ENCODE measurements at places on chromosomes 11 and 22. TPM values are rescaled to one million over a fixed set of nuclear protein-coding genes. Genes with fewer than 3 reads are reported as not detected.
A peak's percentile ranks its signal among the peaks of the same experiment; 100 is the strongest.

DNA sequence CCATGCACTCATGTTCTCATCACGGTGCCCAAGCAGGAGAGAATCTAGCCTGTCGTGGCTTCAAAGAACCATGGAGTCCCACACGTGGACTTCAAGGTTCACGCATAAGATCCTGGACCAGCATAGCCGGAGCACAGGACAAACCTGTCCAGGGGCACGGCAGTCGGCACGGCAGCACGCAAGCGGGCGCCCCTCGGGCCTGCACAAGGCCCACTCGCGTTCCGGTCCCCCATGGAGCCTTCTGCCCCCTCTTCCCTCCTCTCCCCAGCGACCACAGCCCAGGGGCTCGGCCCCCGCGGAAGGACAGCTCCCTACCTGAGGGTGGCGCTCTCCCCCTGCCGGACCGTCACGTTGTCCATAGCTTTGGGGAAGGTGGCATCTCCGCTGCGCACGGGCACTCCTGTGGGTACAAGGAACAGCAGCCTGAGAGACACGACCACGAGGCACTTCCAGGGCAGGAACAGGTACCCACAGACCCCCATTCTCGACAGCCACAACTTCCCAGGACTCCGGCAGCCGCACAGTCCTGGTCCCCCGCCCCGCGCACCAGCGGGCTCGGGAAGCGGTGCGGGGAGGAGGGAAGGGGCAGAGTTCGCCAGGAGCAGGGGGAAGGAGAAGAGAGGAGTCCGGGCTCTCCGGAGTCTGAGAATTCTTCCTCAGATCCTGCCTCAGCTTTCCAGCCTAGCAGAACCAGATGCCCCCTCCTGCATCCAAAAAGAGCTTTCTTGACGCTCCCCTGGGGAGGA is 589.5 kb downstream of the OPCML start:
- H3K4me1 ChIP-seq, result no peaks in the 10 kb centered on the region
- no peak overlapping the region for H3K4me3 ChIP-seq
- no peak overlapping the region for H3K27ac ChIP-seq
- H3K36me3 ChIP-seq, result no peaks in the 10 kb centered on the region

GRCh38 chr11:123392431-123392830 is 37.6 kb upstream of the GRAMD1B start:
- H3K4me1 ChIP-seq, result no peaks in the 10 kb centered on the region
- H3K27ac ChIP-seq, result no peak overlapping the region
- no peaks in the 10 kb centered on the region for H3K27me3 ChIP-seq
- no peaks in the 10 kb centered on the region for H3K36me3 ChIP-seq
- H3K4me3 ChIP-seq, result no peak overlapping the region

Gene TRABD
- total RNA-seq, result 29.1 TPM

DNA sequence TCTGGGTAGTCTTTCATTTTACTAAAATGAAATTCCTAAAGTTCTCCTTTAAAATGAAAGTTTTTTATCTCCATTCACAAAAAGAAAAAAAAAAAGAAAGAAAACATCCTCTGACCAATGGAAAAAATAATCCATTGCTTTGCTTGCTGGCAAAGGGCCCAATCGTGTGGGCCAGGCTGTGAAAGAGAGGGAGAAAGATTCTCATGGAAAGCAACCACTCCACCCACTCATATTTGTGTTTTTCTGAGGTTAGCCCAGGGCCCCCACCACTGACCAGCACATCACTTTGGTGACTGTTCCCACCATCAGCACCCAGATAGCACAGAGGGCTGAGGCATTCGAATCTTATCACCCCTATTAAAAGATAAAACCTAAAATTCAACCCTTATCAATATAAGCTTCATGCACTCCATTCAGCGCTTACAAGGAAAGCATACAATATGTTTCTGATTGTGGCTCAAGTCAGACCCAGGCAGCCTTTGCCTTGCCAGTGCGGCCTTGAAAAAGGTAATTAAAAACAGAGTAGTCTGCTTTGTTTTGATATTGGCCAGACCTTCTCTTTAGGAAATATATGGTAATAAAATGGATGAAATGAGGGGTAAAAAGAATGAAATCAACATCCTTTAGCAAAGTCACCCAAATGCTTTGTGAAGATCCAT is 192.8 kb downstream of the ETS1 start:
- H3K27me3 ChIP-seq, result no peaks in the 10 kb centered on the region
- H3K27ac ChIP-seq, result no peak overlapping the region
- no peaks in the 10 kb centered on the region for H3K36me3 ChIP-seq
- H3K4me3 ChIP-seq, result no peak overlapping the region
- no peak for DNase-seq

- H3K4me1 ChIP-seq, result peaks cover 20% of the 10 kb centered on the region
- H3K27me3 ChIP-seq, result no peaks in the 10 kb centered on the region
- H3K27ac ChIP-seq, result no peak overlapping the region
- no peaks in the 10 kb centered on the region for H3K36me3 ChIP-seq
- no peak overlapping the region for H3K4me3 ChIP-seq
- no peak for DNase-seq
These were observed 81.2 kb downstream of the OR5AK2 start for GRCh38 chr11:57069942-57070341.

Gene RTN4RL2
- not detected for total RNA-seq

- no peaks in the 10 kb centered on the region for H3K27me3 ChIP-seq
- peak; percentile 93 for DNase-seq
- H3K4me1 ChIP-seq, result peaks cover 81% of the 10 kb centered on the region
- peaks cover 21% of the 10 kb centered on the region for H3K36me3 ChIP-seq
- peak overlapping the region; percentile 90 for H3K27ac ChIP-seq
These were observed 49.1 kb downstream of the MICAL2 start for GRCh38 chr11:12159351-12160099.

Gene ROBO4
- 0.97 TPM for total RNA-seq

DNA sequence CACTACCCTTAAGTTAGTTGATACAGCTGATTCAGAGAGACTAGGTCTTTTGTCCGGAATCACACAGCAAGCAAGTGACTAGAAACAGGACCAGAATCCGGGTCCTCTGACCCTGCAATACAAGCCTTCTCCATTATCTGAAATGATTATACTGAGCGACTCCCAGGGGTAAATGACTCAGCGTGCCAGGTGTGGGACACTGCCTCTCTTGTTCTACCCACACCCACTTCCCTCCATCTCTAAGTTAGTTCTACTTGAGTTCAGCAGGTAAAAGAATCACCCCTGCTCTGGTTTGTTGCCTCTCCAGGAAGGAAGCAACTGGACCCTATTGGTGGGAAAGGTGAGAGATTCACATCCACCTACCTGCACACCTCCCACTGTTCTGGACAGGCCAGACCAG is 156.9 kb downstream of the DBX1 start:
- no peak for DNase-seq
- H3K36me3 ChIP-seq, result no peaks in the 10 kb centered on the region
- H3K27ac ChIP-seq, result no peak overlapping the region
- no peak overlapping the region for H3K4me3 ChIP-seq
- H3K27me3 ChIP-seq, result no peaks in the 10 kb centered on the region

GRCh38 chr22:33823552-33823951 is 96.7 kb downstream of the LARGE1 start:
- H3K27ac ChIP-seq, result no peak overlapping the region
- DNase-seq, result peak; percentile 52
- peaks cover 13% of the 10 kb centered on the region for H3K4me1 ChIP-seq
- H3K27me3 ChIP-seq, result no peaks in the 10 kb centered on the region

DNA sequence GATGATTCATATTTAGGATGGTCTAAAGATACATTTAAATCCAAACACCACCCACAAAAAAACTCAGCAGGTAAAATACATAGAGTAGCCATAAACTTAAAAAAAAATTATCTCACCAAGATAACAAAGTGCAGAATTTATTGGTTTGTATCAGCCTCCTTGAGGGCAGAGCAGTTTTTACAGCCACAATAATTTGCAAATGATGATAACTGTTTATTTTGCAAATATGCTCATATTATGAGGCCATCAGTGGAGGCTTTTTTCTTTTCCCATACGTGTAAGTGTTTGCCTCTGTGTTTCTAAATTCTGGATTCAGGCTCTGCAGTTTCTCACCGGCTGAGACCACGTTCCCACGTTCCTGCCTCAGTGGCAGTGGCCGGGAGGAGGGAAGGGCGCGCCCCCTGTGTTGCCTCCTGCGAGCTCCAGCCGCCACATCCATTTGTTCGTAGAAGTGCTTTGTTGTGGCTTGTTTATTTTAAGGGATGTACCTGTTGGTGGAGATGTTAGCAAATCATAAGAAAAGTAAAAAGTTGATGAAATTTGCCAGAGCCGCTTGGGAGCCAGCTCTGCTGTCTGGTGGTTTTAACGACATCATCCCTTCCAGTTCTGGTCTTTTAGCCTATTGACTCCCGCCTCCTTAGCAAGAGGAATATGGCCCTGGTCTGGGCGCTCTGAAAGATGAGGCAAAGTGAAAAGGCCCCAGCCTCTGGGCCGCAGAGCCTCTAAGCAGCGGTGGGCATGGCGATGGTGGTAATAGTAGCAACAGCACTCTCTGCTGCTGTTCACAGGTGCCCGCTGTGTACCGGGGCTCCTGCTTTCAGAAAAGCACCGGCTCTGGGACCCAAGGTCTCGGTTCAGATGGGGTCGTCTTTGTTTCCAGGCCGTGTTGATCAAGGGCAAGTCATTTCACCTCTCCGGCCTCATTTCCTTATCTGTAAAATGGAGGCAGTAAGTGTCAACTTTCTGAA is 66.7 kb upstream of the PPARA start:
- H3K4me3 ChIP-seq, result peak overlapping the region; percentile 88
- H3K4me1 ChIP-seq, result peaks cover 72% of the 10 kb centered on the region
- 0 out of 2 replicates have a peak, but pooled peaks cover 4% of the 10 kb centered on the region for H3K27me3 ChIP-seq
- peak overlapping the region; percentile 92 for H3K27ac ChIP-seq

DNA sequence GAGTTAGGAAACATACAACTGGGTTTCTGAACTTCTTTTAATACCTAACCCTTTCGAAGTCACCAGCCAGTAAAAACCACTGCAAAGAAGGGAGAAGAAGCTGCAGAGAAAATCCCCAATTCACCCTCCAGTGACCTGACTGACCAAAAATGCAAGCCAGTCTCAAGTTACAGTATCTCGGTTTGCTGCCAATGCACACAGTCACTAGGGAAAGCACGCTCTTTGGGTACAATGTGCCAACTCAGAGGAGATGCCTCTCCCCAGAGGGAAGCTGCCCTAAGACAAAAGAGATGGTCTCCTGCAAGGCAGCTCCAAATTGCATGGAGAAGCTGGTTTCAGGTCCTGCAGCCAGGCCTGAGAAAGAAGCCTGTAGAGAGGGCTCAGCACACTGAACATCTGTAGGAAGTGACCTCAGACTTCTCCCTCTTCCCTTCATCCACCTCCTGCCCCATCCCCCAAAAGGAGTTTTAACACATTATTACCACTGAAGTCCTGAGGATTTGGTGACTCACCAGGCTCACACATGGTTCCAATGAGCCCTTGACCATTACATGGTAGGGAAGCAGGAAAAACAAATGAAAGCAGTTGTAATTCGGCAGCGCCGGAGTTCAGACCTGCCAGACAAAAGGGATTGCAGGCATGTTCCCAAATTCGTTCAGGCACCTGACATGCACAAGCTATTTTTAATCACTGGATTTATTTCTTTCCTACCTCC is 90.1 kb downstream of the ETS1 start:
- no peaks in the 10 kb centered on the region for H3K27me3 ChIP-seq
- H3K27ac ChIP-seq, result peak overlapping the region; percentile 83
- H3K36me3 ChIP-seq, result peaks cover 25% of the 10 kb centered on the region
- H3K4me3 ChIP-seq, result no peak overlapping the region
- H3K4me1 ChIP-seq, result peaks cover 95% of the 10 kb centered on the region

GRCh38 chr22:50459496-50460140 is 15.2 kb downstream of the SBF1 start:
- no peak for DNase-seq
- H3K27me3 ChIP-seq, result no peaks in the 10 kb centered on the region
- no peak overlapping the region for H3K4me3 ChIP-seq
- H3K36me3 ChIP-seq, result peaks cover 96% of the 10 kb centered on the region

- no peak overlapping the region for H3K4me3 ChIP-seq
- no peak overlapping the region for H3K27ac ChIP-seq
- no peak for DNase-seq
- no peaks in the 10 kb centered on the region for H3K27me3 ChIP-seq
- H3K4me1 ChIP-seq, result peaks cover 17% of the 10 kb centered on the region
These were observed 27.8 kb downstream of the GDPD5 start for GRCh38 chr11:75497788-75498409.

GRCh38 chr22:37556710-37557109 is 3.6 kb upstream of the CDC42EP1 start:
- H3K4me3 ChIP-seq, result no peak overlapping the region
- no peaks in the 10 kb centered on the region for H3K27me3 ChIP-seq
- no peak for DNase-seq
- H3K4me1 ChIP-seq, result peaks cover 23% of the 10 kb centered on the region
- H3K27ac ChIP-seq, result no peak overlapping the region

All from SJSA1 (cell line).